ENCODE measurements at places on chromosomes 4 and X. TPM values are rescaled to one million over a fixed set of nuclear protein-coding genes. Genes with fewer than 3 reads are reported as not detected.

The CENPVL3 gene
- total RNA-seq: 0.23 TPM

The PAGE2 gene
- total RNA-seq: not detected

The NUDT11 gene
- 1.9 TPM for total RNA-seq

The TCEAL6 gene
- not detected for total RNA-seq

The RBMXL3 gene
- not detected for total RNA-seq

The MAGEA4 gene
- total RNA-seq: not detected

The ABCD1 gene
- 3.5 TPM for total RNA-seq

The DUSP9 gene
- total RNA-seq: 0.15 TPM

The MTM1 gene
- total RNA-seq: 18.7 TPM

The ITIH6 gene
- total RNA-seq: not detected

The PRKG2 gene
- not detected for total RNA-seq

The GUCY1A1 gene
- 0.13 TPM for total RNA-seq

The PDCL2 gene
- not detected for total RNA-seq

The CCKAR gene
- total RNA-seq: not detected

The GNRHR gene
- total RNA-seq: not detected

The NPY1R gene
- total RNA-seq: not detected
